Cerebellum (tissue), 4 donors: ENCODE measurements at places on chromosomes 4 and X. TPM values are rescaled to one million over a fixed set of nuclear protein-coding genes. Genes with fewer than 3 reads are reported as not detected.

CDKL5 gene
- total RNA-seq: 18.3 TPM

- no peak for DNase-seq
Measured at GRCh38 chr4:115117651-115118050, 4.2 kb upstream of the NDST4 start.

DNA sequence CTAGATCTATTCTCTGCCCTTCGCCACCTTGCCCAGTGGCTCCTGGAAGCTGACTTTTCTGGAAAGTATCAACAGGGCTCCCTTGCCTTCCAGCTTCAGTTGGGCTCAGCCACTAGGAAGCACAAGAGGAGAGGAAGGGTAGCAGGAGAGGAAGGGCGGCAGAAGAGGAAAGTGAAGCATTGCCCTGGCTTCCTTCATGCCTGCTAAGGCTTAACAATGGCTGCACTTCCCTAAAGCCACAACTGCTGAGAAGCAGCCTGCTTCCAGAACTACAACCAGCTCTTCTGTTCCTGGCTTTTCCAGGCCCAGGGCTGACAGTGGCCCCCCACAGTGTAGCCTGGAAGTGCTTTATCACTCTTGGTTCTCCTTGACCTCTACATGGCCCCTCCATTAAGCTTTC lies 29.1 kb upstream of the PGM2 start:
- no peak for DNase-seq

DNA sequence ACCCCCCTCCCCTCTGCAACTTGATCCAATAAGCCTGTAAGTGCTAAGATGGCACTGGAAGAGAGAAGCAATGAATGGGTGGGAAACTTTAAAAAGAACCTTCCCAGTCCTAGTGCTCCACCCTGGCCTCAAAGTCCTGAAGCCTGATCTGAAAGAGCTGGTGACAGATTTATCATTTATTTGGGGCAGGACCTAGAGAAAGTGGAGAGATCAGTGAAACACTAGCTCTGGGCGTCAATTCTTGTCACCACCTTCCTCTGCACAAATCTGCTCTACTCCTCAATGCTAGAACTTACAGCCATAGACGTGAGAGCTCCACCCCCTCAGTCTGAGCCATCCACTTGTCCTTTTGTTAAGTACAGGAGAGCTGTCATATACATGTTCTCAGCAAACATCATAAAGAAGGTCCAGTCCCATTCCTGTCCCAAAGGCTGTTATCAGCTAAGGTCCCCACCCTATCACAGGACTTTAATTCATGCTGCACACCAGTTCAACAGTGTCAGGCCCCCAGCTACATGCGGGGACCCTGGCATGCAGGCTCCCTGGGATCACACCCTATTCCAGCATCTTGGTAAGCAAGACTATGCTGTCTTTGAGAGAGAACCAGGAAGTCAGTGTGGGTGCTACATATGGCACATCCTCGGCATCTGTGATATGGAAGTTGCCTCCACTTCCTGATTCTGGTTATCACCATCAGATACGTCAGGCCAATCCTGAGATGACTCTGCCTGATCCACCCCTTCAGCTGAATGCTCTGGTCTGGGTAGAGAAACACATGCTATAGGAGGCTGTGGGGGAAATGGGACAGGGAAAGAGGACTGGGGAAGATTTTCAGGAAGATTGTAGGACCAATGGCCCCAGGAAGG lies 2.3 kb downstream of the P2RY4 start:
- DNase-seq: no peak
